ENCODE measurements at places on chromosomes 2 and 18.

DNA sequence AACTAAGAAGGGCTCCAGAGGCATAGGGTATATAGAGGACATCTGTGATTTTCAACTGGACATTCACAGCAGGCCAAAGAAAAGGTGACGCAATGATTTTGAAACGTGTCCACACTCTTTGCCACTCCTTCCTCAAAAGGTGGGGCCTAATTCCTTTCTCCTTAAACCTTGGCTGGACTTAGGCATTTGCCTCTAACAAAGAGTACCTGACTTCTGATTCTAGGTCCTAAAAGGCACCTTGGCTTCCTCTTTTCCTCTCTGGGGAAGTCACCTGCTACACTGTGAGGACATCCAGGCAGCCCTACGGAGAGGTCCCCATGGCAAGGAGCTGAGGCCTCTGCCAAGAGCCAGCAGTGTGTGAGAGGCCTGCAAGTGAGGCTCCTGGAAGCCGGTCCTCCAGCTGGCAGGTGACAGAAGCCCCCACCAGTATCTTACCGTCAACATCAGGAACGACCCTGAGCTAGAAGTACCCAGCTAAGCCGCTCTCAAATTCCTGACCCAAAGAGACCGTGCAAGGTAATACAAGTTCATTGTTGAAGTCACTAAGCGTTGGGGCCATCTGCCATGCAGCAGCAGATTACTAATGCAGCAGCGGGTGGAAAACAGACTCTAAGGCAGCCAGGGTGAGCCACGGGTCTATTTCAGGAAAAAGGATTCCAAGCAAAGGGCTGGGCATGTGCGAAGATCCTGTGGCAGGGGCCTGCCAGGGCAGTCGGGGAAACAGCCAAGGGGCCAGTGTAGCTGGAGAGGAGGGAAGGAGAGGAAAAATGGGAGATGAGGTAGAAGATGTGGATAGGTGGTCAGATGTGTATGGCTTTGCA, 7.4 kb upstream of the HES6 start:
- no peak for DNase-seq

DNA sequence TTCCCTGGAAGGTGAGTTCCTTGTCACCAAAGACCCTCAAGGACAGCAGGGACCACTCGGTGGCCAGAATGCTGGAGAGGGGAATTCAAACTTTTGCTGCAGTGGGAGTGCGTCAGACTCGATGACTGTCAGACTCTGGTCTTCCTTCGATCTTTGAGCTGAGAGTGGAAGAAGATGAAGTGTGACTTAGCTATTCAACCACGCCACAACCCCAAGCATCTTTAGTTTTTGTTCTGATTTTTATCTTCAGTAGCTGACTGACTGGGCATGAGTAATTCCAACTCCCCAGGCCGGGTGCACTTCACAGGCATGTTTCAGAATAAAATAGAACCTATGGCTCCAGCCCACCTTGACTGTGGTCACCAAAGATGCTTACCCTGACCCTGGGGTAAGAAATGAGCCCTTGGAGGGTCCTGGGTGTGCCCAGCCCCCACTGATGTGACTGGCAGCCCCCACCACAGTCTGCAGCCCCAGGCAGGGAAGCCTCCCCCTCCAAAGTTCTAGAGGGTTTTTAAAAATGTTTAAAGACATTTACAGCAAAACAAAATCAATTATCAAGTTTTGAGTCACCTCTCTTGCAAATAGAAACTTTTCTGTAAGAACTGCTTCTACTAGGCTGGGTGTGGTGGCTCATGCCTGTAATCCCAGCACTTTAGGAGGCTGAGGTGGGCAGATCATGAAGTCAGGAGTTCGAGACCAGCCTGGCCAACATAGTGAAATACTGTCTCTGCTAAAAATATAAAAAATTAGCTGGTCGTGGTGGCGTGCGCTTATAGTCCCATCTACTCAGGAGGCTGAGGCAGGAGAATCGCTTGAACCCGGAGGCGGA, 24.9 kb upstream of the YWHAQ start:
- no peak for DNase-seq

GRCh38 chr2:20182241-20182931, 42.5 kb downstream of the SDC1 start:
- DNase-seq = no peak

DNA sequence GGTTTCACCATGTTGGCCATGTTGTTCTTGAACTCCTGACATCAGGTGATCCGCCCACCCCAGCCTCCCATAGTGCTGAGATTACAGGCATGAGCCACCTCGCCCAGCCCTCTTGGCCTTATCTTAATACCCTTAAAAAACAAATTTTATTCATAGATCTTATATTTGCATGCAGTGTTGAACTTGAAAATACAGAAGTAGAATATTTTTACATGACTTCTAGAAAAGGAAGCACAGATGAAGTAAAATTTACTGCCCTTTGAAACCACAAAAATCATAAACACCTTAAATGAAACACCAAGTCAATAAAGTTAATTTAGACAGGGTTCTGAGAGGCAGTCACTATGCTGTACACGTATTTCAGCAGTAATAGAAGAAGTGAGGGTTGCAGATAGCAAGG, 145.7 kb downstream of the CERS6 start:
- DNase-seq = no peak

GRCh38 chr2:224264259-224264658, 137.6 kb downstream of the FAM124B start:
- DNase-seq = no peak

DNA sequence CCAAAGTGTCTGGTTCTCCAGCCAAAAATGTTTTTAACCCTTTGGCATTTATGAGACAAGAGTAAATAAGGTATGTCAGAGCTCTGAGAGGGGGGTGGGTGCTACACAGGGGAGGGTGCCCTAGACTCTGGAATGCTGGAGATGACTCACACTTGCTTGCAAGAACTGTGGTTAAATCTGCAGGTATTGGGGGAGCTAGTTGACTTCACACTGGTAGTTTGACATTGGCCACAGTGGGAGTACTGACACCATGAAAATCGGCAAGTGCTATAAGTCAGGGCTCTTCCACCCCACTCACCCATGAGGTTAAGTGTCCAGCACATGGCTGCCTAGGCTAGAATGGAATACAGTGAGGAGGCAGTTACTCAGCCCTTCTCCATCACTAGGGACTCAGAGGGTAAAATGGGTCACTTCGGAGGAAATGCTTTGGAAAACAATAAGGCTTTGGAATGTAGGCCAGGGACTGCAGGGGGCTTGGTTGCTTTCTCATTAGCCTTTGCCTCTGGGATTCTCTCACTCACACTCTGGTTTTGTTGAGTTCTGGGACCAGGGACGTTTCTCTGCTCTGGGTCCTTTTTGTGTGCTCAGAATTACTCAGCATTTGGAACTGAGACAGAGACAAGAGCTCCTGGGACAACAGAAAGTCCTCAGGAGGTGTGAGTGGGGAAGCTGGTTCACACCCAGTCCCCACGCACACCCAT, 91.6 kb downstream of the ACKR3 start:
- DNase-seq = no peak

DNA sequence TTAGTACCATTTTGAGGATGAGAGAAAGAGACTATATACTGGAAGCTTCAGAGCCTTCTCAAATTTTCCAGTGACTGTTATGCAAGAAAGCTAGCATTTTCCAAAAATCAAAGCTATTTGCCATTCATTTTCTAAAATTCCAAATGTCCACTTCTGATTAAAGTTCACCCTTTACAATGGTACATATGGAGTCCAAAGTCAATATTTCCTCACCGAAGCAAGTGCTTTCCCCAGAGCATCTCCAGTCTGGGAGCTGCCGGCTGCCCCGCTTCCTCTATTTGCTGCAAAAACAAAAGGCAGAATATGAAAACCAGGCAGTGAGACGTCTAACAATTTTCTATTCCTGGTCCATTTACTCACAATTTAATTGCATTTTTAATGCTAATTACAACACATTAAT, 302.0 kb upstream of the CCDC68 start:
- DNase-seq = no peak

GRCh38 chr2:134745023-134745422, 26.2 kb upstream of the TMEM163 start:
- DNase-seq = no peak

- no peak for DNase-seq
These were observed 151.7 kb upstream of the SP5 start for GRCh38 chr2:170563401-170563800.

DNA sequence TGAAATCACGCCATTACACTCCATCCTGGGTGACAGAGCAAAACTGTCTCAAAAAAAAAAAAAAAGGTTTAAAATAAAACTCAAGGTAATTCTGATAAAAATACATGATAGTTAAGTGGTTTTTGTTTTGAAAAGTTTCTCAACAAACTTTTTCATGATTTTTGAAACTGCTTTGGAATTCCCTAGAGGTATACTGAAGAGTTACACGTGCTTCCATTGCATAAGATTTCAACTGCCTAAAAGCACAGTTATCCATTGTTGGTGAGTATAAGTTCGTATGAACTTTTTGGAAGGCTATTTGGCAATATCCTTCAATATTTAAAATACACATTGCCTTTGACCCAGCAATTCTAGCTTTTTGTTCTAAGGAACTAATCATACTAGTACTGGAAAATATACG, 74.9 kb downstream of the USP34 start:
- no peak for DNase-seq

GRCh38 chr2:71796174-71796593, 342.8 kb downstream of the DYSF start:
- no peak for DNase-seq

DNA sequence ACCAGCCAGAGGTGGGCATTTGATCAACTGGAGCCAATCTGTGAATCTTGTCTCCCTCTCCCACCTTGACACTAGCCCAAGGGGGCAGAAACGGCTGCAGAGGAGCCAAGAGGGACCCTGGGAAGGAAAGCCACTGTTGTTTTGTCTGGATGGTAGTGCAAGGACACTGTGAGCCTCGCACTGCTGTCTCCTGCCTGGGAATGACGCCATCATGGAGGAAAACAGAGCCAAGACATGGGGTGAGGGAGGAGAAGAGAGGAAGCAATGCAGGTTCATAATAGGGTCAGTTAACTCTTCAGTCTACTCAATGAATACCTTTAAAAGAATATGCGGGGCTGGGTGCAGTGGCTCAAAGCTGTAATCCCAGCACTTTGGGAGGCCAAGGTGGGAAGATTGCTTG, 231.1 kb upstream of the AGAP1 start:
- no peak for DNase-seq

GRCh38 chr2:183998041-183998796, 600.1 kb upstream of the ZNF804A start:
- no peak for DNase-seq

DNA sequence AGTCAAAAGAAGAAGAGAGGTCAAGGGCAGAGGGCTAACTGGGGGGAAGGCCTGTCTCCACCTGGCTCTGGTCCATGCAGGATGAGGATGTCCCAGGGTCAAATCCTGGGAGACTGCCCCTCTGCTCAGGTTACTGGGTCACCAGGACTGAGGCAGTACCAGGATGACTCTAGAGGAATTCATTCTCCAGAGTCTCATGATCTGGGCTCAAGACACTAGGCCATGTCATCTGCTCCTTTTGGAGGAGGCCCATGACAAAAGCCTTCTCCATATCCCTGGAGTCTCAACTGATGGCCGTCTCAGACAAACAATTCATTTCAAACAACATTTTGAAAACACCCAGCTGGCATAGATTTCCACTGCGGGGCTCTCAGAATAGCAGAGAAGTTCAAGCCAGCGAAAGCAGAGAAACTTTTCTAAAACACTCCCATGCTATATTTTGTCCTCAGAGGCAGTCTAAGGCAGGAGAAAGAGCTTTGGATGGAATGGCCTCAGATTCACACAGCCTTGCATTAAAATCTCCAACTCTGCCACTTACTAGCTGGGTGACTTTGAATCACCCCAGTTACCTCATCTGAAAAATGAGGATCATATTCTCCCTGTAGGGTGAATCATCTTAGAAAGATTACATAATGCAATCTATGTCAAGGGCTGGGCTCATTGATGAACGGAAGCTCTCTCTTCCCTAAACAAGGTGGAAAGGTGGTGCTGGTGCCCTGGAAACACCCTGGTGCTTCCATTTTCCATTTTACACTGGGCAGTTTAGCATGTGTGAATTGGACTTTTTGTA, 48.8 kb upstream of the LCLAT1 start:
- DNase-seq = no peak

- DNase-seq = no peak
These were observed 17.0 kb downstream of the SMAD7 start for GRCh38 chr18:48933578-48934414.

DNA sequence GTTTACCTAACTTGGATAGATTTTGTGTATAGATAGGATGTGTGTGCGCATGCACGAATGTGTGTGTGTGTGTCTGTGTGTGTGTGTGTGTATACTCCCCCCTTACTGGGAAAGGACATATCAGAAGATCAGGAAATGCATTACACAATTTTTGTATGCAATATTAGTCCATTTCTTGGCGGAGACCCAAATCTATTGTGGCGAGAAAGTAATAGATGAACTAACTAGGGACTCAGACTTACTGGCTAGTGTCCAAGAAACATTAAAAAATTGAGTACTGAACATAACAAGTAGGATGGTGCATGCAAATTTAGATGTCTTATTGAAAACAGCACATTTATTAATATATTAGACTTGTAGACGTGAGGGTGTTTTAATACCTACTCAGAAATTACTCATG, 1036.5 kb upstream of the FANCL start:
- no peak for DNase-seq

DNA sequence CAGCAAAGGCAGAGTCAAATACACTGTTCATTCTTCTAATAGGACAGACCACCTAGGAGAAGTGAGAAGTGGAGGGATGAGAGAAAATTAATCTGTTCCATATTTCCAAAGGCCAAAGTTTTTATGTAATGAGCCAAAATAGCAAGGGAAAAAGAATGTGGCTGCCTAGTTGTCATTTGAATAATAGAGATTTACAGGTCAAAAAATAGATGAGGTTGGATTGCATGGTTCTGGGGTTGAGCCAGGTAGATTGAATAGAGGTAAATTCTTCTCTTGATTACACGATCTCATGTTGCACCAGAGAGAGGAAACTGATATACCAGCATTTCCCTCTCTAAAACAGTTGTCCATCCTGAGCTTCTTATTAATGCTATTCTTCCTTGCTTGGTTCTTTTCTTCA, 325.8 kb downstream of the CCDC178 start:
- DNase-seq = no peak

DNA sequence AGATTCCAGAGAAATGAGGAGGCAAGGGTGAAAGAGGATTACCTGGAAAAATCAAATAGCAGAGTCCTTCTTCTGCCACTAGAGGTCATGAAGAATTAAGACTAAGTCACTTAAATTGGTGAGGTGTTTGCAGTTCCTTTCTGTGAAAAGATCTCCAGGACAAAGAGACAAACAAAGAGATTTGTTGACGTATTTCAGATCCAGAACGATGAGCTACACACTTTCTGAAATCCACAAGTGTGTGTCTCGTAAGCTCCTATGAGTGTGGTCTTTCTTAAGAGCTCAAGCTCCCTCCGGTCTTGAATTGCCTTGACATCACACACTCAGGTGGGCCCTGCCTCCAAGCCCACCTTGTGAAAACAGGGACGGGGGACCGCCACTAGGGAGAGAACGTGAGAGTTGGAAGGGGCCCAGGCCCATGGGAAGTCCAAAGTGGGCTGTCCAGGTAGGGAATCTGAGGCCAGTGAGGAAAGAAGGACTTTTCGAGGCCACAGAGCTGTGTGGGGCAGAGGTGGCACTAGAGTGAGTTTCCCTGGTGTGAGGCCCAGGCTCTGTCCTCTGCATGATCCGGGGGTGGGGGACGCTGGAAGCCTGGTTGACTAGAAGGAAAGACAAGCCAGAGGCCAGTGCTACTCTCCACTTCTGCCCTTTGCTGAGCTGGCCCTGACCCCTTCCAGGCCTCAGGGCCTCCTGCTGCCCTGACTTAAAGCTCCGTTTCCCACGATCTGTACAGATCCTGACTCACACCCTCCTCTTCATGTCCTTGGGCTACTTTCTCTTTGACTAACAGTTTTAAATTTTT, 168.1 kb upstream of the NCK2 start:
- DNase-seq = peak; percentile 5

GRCh38 chr18:48702346-48703027, 163.7 kb downstream of the CTIF start:
- no peak for DNase-seq

GRCh38 chr2:174322746-174323145, 12.0 kb upstream of the SP9 start:
- no peak for DNase-seq

Data from NCI-H1048 (cell line).